ENCODE measurements at places on chromosomes 11 and 22.

DNA sequence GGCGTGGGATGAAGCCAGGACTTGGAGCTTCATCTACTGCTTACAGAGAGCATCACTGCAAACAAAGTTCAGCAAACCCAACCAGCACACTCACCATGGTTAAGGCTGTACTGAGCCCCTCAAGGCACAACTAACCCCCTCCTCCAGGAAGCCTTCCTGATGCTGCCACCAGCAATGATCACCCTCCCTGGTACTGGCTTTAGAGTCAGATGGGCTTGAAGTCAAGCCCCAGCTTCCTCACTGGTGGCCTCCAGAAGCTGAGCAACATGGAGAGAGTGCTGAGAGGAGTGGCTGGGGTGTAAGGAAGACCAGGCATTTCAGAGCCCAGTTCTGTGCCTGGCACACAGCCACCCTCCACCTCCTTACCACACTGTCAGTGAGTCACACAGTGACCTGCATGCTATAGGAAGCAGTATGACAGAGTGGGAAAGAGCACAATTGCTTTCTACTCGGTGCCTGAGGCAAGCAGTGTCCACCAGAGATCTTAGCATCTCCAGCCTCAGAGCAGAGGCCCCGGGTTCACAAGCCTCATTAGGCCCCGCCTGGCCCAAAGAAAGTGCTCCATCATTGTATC is 24.7 kb upstream of the BAIAP2L2 start:
- no peak for DNase-seq

GRCh38 chr11:34251589-34251980 is 106.2 kb downstream of the ABTB2 start:
- DNase-seq = no peak

DNA sequence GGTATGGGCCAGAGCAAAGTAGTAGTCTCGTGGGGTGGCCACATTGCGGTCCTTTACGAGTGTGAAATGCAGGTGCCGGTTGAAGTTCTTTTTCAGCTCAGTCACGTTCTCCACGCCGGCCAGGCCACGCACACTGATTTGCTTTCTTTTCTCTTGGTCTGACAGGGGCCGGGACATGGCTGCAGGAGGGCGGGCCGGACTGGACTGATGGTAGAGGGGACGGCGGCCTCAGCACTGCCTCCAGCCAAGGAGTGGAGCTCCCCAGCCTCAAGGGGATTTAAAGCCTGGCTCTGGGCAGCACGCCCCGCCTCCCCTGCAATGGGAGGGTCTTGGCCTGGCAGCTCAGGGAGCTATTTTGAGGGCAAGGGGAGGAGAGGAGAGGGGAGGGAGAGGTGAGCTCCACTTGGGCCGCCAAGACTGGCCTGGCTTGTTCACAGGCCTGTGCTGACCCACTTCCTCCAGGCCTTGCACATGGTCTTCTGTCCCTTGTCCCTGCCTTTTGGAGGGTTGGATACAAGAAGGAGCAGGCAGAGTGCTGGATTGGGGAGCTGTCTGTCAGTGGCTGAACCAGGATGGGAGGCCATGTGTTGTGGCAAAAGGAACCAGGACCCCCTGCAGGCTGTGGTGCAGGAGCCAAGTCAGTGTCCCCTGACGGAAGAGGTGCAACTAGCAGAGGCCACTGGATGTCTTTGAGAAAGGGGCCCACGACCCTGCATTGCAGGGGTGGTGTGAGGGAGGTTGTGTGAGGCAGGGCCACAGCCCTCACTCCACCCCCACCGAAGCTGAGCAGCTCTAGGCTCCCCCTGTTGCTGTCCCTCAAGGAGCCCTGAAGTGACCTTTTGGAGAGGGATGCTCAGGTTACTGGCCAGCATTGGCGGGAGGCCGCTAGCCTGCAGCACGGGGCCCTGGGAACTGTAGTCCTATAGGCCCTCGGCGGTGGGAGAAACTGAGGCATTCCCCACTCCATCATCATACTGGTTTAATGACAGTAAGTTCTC is at the start of gene PYGM:
PYGM (minus strand) TSS at position 253 of the 998 bp plus-strand sequence; CDS start at position 177, 76 bp downstream.
- DNase-seq = no peak

DNA sequence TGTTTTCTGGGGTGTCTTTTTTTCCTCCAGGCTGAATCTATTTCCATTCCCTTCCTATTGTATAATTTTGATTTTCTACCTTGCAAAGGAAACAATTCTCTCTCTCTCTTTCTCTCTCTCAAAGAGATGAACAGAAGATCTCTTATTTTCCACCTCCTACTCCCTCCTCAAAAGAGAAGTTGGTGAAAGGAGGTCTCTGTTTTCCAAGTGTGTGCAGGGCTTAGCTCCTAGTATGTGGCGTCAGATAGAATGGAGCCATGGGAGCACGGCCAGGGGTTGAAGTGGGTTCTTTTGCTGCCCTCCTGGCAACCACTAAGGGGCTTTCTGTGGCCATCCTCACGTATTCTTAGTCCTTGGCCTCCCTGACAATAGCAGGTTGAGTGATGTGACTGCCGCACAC is 480 bp downstream of the TRIM34 start:
- no peak for DNase-seq

- peak; percentile 60 for DNase-seq
Measured at GRCh38 chr11:27373856-27374602, 11.0 kb upstream of the CCDC34 start.

GRCh38 chr11:12290477-12290922 is 86.9 kb upstream of the PARVA start:
- no peak for DNase-seq

DNA sequence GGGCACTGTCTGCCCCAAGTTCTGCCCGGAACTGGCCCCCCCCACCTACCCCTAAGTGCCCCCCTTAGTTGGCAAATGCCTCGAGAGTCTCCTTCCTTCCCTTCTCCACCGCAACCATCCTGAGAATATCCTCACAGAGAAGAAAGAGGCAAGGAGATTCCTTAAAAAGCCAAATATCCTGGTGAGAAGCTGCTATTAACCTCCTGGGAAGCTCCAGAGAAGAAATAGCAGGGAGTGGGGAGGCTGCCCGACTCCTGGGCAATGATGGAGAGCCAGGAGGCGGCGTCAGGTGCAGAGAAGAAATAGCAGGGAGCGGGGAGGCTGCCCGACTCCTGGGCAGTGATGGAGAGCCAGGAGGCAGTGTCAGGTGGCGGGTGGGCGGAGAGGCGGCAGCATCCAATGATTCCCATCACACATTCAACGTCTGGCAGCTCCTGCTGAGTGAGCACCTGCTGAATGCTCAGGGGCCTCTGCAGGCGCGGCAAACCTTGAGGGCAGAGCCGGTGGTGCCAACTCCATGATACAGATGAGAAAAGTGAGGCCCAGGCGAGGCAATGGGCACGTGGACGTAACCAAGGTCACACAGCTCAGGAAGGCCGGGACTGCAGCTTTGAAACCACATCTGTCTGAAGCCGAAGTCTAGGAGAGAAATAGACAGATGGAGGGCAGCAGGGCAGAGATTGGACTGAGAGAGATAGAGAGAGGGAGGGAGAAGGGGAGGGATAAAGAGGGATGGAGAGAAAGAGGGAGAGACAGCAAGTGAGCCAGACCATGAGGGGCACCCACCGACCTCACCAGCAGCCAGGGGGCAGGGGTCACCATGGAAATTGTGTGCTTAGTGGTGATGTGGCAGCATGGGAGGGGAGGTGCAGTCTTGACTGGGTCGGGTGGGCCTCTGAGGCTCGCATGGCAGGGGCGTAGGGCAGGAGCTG is 58.3 kb downstream of the CYTH4 start:
- no peak for DNase-seq

- no peak for DNase-seq
Measured at GRCh38 chr11:16047073-16047472, 309.3 kb downstream of the SOX6 start.

DNA sequence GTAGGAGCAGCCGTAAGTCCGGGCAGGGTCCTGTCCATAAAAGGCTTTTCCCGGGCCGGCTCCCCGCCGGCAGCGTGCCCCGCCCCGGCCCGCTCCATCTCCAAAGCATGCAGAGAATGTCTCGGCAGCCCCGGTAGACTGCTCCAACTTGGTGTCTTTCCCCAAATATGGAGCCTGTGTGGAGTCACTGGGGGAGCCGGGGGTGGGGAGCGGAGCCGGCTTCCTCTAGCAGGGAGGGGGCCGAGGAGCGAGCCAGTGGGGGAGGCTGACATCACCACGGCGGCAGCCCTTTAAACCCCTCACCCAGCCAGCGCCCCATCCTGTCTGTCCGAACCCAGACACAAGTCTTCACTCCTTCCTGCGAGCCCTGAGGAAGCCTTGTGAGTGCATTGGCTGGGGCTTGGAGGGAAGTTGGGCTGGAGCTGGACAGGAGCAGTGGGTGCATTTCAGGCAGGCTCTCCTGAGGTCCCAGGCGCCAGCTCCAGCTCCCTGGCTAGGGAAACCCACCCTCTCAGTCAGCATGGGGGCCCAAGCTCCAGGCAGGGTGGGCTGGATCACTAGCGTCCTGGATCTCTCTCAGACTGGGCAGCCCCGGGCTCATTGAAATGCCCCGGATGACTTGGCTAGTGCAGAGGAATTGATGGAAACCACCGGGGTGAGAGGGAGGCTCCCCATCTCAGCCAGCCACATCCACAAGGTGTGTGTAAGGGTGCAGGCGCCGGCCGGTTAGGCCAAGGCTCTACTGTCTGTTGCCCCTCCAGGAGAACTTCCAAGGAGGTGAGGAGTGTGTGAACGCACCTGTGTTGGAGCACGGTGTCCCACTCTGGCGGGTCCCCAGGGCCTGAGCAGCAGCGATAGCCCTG is at the start of gene TAGLN:
TAGLN (plus strand) TSS at position 318 of the 863 bp plus-strand sequence. CDS start 3,644 bp downstream, outside the sequence.
- DNase-seq = no peak

GRCh38 chr11:44308923-44309477 is 939 bp downstream of the ALX4 start:
- no peak for DNase-seq

- no peak for DNase-seq
Measured at GRCh38 chr11:102637731-102638130, 12.6 kb upstream of the MMP20 start.

- DNase-seq = no peak
Measured at GRCh38 chr11:58832056-58832645, 12.4 kb downstream of the GLYATL2 start.

DNA sequence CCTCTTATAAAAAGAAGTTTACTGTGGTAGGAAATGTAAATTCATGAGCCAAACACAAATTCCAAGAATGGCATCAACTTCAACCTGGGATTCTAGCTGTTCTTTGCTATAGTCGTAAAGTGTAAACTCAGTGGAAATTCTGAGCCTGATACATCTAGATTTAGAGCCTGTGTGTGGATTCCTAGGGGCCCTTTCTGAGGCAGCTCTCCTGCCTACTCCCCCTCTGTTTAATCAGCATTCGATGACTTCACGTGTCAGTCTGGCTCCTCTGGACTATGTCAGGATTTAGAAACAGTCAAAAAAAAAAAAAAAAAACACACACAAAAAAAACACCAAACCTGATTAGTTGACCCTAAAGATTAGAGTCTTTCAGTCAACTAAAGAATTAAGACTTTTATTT is 93.1 kb upstream of the SC5D start:
- no peak for DNase-seq

GRCh38 chr11:73114835-73115220 is 27.3 kb downstream of the FCHSD2 start:
- no peak for DNase-seq

DNA sequence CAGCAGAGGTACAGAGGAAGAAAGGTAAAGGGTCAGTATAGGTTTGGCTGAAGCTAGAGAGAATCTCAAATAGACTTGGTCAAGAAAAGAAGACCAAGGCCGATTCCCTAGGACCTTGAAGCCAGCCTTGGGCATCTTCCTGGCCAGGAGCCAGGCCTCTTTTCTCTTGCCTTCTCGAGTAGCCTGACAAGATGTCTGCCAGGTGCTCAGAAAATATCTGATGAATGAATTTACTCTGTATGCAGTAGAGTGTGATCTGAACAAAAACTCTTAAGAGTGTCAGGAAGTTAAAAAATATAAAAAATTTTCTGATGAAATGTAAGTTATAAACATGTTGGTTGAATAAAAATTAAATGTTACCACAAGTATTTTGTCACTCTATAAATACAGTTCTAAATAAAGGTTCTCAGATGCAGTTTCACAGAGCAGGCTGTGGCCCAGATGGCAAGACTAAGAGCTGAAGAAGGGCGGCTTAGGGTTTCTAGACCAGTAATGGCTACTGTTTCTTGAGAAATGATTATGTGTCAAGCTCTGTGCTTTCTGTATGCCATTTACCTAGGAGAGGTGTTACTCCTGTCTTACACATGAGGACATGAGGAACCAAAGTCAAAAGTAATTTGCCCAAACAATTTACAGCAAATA is 98.1 kb downstream of the ATXN10 start:
- DNase-seq = no peak

- DNase-seq = no peak
Measured at GRCh38 chr22:47083379-47083986, 321.0 kb downstream of the TBC1D22A start.

- DNase-seq = no peak
Measured at GRCh38 chr11:116928102-116928777, 90.8 kb upstream of the APOA1 start.

GRCh38 chr11:1728301-1728700 is 22.1 kb downstream of the IFITM10 start:
- no peak for DNase-seq

- no peak for DNase-seq
Measured at GRCh38 chr22:42275176-42275575, 4.7 kb upstream of the TCF20 start.

- no peak for DNase-seq
Measured at GRCh38 chr22:20164863-20165262, 14.0 kb upstream of the CCDC188 start.

DNA sequence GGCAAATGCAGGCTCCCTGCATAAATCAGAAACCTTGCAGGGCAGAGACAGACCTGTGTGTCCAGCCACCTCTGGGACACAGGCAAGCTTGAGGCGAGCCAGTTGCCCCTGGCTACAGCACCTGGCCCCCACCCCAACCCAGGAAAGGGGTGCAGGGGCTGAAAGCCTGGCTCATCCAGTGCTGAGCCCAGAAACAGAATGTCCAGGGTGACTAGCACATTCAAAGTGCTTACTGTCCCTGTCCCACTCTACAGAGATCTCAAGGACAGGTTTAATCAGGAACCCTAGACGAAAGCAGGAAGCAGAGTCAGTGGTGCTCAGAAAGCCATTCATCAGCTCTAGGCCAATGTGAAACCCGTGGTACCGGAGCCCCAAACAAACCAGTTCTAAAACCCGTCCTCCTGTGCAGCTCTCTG is 31.9 kb downstream of the PLEKHA7 start:
- no peak for DNase-seq

- DNase-seq = no peak
Measured at GRCh38 chr22:47564158-47564450, 801.7 kb downstream of the TBC1D22A start.
